ENCODE measurements at places on chromosomes 1 and 21.

DNA sequence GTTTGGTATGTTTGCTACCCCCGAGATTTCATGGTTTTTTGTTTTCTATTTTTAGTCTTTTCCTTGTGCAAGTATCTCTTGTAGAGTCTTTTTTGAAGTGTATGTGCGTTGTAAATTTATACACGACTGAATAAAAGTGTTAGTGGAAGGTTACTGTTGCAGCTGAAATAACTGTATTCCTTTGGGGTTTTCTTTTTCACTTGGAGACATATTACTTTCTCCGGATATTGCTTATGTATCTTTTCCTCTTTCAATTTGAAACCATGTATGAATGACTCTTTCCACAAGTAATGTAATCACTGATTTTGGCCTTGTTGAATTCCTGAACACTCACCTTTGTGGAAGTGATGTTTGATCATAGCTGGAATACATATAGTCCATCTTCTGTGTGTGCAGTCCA is 956 bp downstream of the URB2 start:
- no peak for DNase-seq

- DNase-seq, result no peak
Observed at GRCh38 chr1:27858949-27859576, 13.3 kb upstream of the THEMIS2 start.

GRCh38 chr1:94324178-94324544 is 86.8 kb upstream of the ARHGAP29 start:
- DNase-seq, result no peak

GRCh38 chr1:203860396-203861025 is 888 bp upstream of the SNRPE start:
- no peak for DNase-seq

- DNase-seq, result no peak
Observed at GRCh38 chr21:43866260-43866629, 1.2 kb downstream of the AGPAT3 start.

DNA sequence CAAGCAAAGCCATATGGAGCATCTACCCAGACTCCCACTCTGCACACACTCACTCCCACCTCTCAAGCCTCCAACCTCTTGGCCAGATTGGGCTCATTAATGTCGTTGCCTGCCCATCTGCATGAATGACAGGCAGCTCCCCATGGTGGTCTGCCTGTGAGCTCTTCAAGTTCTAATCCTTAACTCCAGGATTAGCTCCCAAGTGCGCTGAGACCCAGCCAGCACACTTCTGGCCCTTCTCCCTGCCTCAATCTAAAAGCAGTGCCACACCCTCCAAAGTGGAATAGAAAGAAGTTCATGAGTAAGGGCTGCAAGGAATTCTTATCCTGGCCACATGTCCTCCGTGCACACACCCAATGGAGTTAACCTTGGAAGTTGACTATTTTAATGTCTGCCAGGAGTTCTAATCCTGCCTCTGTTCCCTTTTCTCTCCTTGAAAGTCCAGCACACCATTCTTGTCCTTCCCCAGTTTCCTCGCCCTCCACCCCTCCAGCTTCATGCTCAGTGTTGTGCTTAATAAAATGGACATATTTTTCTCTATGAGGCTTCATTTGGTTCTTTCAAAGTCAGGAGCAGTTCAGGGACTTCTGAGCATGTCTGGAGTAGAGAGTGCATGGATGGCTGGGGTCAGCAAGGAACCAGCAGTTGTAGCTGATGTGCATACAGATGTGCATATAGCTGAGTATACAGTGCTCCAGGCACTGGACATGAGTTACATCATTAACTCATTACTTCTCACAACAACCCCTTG is 30.1 kb downstream of the CAMK1G start:
- DNase-seq, result no peak

- DNase-seq, result no peak
Observed at GRCh38 chr1:32349211-32349708, 13.0 kb downstream of the FAM229A start.

- no peak for DNase-seq
Observed at GRCh38 chr1:19484338-19484797, 971 bp downstream of the CAPZB start.

GRCh38 chr1:115492880-115493279 is 148.9 kb upstream of the VANGL1 start:
- no peak for DNase-seq

- no peak for DNase-seq
Observed at GRCh38 chr1:199221371-199222150, 582.7 kb downstream of the PTPRC start.

GRCh38 chr1:7659514-7659913 is 111.6 kb upstream of the VAMP3 start:
- DNase-seq, result no peak

DNA sequence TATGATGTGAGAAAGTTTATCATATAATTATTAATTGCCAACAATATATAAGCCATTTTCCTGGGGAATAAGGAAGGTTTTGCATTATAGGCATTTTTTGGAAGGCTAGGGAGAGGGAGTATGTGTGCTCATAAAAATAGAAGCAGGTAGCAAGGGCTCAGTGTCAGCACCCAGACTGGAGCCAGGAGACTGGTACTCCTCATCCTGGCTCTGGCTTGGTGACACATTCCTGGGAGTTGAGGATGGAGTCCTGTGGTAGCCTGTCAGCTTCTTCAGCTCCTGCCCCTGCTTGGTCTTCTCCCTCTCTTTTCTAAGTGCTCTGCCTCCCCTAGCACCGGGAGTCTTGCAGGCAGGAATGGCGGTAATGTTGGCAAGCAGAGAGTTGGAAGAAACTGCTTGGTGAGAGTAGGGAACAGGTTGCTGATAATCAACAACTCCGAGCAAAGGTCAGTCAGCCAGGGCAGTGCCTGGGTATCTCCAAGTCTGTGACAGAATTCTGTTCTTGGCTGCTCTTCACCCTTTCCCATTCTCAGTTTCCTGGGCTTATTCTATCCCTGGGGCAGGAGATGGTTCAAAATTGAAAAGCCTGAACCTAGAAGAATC is 23.0 kb downstream of the GIPC2 start:
- DNase-seq, result no peak

- no peak for DNase-seq
Observed at GRCh38 chr1:21344750-21345443, 54.6 kb upstream of the ECE1 start.

DNA sequence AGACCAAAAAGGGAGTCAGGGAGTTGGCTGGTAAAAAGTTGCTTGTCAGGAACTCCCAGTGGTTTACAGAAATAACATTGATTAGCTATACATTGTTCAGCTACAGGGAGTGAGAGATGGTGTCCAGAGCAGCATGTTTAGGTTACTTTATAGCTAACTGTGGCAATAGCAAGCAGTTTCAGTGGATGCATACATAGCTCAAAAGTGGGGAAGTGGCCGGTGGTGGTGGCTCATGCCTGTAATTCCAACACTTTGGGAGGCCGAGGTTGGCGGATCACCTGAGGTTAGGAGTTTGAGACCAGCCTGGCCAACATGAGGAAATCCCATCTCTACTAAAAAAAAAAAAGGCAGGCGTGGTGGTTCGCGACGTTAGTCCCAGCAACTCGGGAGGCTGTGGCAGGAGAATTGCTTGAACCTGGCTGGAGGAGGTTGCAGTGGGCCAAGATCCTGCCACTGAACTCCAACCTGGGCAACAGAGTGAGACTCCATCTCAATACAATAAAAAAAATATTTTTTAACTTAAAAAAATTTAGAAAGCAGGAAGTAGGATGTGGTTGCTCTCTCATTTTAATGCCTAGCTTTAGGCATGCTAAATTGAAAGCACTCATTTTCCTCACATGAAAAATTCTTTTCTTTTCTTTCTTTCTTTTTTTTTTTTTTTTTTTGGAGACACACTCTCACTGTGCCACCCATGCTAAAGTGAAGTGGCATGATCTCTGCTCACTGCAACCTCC is 109.7 kb downstream of the PPIAL4G start:
- DNase-seq, result no peak

GRCh38 chr1:77631751-77632150 is 50.7 kb downstream of the ZZZ3 start:
- no peak for DNase-seq

DNA sequence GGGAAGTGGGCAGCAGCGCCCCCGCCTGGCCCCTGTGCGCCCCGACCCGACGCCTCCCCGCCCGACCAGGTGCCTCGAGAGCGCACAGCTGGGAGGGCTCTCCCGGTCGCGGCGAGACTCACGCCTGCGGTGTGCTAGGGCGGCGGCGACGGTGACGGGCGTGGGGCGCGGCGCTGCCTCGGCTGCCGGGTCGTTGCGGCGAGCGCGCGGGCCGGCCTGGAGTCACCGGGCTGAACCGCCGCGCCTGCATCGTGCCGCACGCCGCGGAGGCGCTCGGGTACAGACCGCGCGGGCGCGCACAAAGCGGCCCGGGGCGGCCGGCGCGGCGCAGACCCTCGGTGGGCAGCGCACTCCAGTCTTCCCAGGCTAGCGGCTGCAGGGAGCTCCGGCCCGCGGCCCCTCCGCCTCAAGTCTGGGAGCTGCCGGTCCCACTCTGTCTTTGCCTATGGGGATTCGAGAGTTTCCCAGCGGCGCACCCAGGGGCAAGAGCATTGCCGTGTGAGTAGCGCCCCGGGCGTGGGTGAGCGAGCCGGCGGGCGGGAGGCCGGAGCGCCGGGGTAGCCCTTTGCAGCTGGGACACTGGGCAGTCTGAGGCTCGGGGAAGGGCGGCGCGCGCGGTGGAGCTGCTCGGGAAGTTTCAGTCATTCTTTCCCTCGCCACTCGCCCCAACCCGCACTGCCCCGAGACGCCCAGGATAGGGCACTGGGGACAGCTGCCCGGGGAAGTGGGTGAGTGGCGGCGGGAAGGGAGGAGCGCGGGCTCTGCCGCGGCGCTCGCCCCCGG is at the start of gene SLC35F3:
Gene SLC35F3, plus strand, starts transcription at position 44 of the 783 bp plus-strand sequence.
- peak; percentile 6 for DNase-seq

GRCh38 chr21:44925378-44925755 is 4.7 kb upstream of the ITGB2 start:
- DNase-seq, result no peak

DNA sequence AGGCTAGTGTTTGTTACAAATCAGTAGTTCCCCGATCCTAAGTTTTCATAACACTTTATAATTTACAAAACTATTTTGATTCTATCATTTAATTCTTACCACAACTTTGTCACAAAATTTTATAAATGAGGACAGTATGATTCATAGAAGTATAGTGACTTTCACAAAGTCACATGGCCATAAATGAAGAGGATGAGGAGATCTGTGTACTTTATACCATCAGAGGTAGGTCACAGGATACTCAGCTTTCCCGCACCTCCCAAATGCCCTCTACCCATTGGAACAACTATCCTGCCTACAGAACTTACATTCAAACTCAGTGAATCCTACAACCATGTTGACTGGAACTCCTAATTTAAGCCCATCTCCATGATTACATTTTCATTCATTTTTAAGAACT is 56.3 kb downstream of the TNFSF4 start:
- DNase-seq, result no peak

DNA sequence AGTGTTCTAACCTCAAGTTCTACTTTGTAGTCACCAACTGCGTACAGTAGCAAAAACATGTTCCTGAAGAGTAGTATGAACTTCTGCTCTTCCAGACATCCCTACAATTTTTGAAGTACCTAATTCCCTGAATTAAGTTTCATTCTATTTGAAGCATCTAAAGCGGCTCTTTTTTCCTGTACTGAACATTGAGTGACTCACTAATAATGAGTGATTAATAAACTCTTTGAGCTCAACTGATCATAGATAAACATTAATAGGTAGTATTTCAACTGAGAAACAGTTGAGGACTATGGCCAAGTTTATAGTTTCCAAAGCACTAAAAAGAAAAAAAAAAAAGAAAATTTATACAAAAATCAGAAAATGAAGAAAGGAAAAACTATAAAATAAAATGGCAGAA is 683.1 kb downstream of the LTN1 start:
- DNase-seq, result no peak

GRCh38 chr1:234963180-234963903 is 165.3 kb downstream of the TOMM20 start:
- no peak for DNase-seq

DNA sequence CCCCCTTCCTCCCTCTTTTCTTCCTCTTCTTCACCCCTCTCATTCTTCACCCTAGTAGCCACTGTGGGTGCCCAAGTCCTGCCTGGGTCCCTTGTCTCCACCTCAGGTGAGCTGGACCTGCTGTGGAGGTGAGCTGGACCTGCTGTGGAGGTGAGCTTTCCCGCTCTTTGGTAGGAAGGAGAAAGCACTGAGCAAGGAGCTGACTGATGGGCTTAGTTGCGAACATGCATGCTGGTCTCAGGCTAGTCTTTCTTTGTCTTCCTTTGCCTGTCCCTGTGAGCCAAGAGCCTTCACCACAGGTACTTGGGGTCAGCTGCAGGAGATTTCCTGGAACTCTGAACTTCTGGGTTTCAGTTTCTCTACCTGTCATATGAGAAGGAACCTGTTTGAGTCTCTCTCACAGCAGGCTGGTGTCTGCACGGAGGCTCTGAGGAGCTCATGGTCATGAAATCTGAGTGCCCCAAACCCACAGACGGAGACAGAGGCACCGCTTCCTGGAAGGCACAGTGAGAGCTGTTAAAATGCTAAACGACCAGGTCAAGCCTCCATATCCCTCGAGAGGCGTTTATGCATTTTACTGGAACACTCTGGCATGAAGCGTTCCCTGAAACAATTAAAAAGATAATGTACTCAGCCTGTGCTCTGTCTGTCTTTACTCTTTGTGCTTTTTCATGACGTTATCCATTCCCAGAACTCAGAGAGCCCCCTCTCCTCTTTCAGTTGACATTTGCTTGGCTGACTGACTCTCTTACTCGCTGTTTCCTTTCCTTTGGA is 69.5 kb downstream of the RHOU start:
- DNase-seq, result no peak

DNA sequence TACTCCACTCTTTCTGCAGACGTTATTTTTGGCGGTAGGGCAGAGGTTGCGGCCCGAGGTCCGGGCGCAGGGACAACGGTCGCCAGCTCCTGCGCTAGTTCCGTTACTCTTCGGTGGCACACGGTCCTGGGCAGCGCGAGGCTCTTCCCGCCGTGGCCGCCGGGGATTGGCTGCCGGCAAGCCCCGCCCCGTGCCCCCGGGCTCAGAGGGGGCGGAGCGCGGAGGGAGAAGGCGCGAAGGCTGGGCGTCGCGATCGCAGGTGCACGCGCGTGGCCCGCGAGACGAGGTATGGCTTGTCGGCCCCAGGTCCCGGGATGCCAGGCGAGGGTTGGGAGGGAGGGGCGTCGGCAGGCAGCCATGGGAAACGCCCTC is 518 bp upstream of the SHE start:
- DNase-seq, result no peak

GRCh38 chr21:41651830-41652229 is 115.0 kb downstream of the RIPK4 start:
- no peak for DNase-seq

DNA sequence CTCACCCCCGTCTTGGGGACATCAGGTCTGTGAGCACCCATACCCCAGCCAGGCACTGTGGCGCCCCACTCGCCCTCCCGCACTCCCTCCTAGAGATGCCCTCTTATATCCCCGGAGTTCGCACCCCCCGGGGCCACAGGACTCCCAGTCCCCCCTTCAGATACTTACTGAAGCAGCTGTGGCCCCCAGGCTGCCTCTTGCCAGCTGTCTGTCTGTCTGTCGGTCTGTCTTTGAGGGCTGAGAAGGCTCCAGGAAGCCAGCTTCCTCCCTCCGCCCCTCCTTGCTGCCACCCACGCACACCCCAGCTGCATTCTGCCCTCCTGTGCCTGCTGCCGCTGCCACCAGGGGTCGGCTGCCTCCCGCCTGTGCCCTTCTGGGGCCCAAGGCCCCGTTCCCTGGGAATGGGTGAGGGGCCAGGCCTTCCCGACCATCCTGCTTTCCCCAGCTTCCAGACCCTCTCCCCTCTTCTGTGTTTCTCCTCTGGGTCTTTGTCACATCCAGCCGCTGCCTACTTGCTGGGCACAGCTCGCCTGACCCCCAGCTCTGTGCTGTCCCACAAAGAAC is at the start of gene PTPN7:
Gene PTPN7, minus strand, starts transcription at position 226 of the 564 bp plus-strand sequence. CDS start 1,200 bp downstream, outside the sequence.
- no peak for DNase-seq
